ENCODE measurements at places on chromosomes 13 and 19.

DNA sequence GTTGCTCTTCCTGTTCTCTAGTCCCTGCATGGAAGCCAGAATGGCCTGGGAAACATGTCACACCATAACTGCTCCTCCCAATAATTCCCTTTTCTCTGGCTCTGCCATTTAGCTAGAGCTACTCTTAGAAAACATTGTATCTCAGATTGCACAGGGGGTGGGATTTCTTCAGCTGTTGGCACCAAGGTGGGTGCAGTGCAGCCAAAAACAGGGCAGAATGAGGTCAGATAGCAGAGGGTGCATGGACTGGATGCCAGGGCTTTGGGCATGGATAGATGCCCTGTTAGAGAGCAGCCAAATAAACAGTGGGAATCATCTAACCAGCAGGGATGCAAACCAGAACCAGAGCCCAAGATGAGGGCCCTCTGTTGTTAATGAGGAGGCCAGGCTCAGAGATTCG lies 4.9 kb upstream of the AMER2 start:
- DNase-seq: no peak

DNA sequence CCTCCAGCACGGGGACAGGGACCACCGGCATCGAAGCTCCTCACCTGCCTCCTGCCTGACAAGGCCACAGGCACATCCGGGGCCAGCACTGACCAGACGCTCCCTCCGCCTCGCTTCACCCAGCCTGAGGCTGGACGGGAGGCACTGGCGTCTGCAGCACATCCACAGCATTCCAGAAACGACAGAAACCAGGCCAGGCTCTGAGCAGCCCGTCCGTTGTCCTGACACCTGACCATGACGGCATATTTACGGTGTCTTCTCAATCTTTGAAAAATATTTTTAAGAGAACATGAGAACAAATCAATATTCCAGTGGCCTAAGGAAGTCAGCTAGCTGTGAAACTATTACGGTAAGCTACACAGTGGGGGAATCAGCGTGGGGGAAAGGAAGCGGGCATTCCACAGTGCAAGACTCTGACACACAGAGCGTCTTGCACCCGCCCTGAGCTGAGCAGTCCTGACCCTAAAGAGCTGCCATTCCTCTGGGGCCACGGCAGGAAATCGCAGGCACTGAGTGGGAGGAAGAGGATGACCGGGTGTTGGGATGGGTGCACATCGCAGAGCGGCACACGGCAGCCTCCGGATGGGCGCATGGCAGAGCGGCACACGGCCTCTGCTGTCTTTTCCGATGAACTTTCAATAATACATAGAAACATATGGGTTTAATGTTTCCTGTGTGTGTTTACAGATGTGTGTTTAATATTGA lies 26.8 kb downstream of the RASA3 start:
- no peak for DNase-seq

DNA sequence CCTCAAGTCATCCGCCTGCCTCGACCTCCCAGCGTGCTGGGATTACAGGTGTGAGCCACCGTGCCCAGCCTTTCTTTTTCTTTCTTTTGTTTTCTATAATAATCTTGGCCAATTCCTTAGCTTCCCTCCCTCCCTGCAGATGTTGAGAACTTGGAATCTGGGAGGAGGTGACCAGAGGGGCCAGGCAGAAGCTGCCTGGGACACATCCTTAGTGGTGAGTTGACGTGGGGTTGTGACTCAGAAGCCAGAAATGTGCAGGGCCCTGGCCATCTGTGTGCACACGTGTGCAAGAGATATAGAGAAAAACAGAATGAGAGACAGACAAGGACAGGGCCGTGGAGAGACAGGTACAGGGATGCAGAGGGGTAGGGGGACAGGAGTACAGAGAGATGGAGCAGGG lies 154.3 kb downstream of the SIPA1L3 start:
- DNase-seq: no peak

- DNase-seq: no peak
Observed at GRCh38 chr19:56290104-56290503, 17.6 kb downstream of the EDDM13 start.

DNA sequence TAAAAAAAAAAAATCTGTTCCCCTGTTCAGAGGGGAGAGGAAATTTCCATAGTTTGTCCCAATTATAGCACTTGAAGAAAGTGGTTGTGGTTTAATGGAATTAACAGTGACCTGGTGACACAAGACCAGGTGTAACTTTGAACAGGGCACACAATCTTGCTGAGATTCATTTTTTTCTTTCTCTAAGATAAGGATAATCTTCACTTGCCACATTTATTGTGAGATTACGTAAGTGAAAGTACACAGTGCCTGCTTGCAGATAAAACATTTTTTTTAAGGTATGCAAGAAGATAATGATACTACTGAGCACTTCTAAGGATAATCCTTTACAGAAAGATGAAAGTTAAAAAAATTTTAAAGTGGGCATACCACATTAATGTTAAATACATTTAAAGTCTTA lies 448.1 kb downstream of the DIAPH3 start:
- no peak for DNase-seq

GRCh38 chr19:8831373-8831772 lies 731 bp downstream of the ZNF558 start:
- DNase-seq: no peak

- DNase-seq: peak; percentile 77
Observed at GRCh38 chr19:43820098-43820883, 6.8 kb upstream of the ZNF283 start.

DNA sequence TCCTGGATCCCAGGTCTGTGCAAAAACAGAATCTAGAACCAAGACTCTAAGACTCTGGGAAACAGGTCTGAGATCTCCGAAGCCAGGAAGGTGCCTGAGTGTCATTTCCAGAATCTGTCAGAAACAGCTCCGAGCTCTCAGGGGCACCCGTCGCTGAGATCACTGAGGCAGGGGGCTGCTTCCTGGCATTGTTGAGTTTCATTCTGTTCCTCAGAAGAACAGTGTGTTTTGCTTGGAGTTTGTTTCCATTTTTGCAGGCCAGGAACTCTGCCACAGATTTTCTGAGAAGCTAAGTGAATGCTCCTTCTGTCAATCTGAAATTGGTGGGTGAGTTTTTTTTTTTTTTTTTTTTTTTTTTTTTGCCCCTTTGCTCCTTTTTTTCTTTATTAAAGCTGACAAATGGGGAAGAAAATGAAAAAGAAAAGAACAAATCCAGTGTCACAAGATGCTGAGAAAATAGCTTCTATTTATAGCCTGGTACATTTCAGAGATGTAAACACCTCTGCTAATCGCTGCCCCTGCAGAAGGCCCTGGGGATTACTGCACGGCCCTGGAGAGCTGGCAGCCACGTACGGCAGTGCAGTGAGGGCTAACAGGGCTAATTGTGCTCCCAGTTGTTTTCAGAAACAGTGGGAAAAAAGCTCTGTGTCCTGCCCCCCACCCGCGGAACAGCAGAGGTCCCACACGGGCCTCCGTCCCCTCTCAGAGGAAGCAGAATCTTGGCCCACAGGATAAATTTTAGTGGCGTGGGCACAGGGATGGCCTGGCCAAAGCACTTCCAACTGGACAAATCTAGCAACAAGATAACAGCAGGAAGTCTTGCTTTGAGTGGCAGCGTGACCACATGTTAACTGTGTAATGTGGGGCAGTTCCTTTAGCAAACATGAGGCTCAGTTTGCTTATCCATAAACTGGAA lies 237.6 kb upstream of the IRS2 start:
- DNase-seq: no peak

- DNase-seq: peak; percentile 85
Observed at GRCh38 chr13:42048684-42049453, 421 bp downstream of the DGKH start.

DNA sequence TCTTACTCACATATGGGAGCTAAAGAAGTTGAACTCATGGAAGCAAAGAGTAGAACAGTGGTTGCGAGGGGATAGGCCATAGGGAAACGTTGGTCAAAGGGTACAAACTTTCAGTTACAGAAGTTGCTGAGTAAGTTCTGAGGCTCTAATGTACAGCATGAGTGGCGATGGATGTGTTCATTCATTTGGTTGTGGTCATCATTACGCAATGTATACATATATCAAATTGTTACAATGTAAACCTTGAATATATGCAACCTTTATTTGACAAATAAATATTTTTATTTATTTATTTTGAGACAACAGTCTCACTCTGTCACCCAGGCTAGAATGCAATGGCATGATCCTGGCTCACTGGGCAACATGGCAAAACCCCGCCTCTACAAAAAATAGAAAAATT lies 38.7 kb downstream of the ZIC5 start:
- DNase-seq: no peak

DNA sequence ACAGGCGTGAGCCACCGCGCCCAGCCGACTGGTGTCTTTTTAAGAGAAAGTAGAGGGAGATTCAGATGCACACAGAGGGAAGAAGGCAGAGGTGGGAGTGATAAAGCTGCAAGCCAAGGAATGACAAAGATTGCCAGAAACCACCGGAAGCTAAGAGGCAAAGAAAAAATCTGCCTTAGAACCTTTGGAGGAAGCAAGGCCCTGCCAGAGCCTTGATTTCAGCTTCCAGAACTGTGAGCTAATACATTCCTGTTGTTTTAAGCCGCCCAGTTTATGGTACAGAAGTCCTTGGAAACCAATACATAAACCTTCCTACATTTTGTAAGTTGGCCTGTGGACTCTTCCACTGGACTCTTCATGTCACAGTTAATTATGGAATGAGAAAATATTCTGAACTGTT lies 71.7 kb upstream of the SOX21 start:
- no peak for DNase-seq

GRCh38 chr13:90485436-90485835 lies 862.1 kb upstream of the MIR17HG start:
- no peak for DNase-seq

DNA sequence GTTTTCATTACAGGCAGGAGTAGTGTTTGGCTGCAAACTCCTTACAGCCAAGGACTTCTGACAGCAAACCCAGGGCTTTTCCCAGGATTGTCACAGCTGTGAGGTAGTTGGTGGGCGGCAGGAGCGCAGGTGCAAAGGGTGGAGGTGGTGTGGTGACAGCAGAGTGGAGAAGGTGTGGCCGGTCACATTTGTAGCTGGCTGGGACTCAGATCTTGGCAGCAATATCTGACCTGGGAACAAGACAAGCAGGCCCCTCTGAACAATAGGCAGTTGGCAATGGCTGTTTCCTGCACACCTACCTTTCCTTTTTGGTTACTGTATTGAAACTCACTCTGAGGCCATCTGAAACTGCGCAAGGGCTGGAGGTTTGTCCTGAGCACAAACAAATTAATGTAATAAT lies 327.3 kb downstream of the COG6 start:
- no peak for DNase-seq

DNA sequence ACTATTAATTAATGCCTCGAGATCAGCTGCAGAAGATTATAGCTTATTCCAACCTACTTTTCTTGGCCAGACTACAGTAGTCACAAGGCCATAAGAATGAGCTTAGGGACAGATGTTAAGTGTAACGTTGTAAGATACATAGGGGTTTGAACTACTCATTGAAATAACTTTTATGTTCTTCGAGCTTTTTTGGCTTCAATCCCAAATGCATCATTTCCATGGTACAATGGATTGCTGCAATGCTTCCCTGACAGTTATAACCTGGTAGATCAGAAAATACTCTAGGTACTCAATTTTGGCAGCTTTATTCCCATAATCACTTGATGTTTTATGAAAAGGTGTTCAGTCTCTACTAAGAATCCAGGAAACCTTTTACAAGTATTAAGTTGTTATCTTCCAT lies 2216.7 kb upstream of the PCDH20 start:
- no peak for DNase-seq

DNA sequence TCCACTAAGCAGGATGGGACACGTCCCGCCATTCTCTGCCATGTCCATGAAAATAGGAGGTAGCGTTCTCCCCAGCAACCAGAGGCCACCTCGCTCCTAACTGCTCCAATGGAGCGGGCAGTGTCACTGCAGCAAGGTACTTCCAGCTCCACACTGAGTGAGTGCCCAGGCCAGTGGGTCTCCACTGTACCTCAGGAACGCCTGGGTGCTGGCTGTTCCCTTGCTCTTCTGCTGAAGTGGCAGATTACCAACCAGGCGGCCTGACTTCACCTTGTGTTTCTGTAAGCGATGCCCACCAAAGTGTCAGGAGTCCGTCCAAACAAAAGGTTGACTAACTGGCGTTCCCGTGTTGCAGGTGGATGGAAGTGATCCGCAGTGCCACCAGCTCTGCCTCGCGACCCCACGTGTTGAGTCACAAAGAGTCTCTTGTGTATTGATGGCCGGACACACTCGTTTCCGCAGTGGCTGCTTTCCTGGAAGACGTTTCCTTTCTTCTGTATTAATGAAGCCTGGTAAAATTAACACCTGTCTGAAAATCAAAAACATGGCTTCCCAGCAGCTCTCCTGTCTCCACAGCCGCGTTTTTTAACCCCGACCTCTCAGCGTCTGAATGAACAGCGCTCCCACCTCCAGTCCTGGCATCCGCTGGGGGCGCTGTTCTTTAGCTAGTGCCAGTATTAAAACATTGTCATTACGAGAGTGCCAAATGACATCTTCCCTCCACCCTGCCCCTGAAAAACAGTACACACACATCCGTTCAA lies 128.8 kb downstream of the STK24 start:
- DNase-seq: no peak

DNA sequence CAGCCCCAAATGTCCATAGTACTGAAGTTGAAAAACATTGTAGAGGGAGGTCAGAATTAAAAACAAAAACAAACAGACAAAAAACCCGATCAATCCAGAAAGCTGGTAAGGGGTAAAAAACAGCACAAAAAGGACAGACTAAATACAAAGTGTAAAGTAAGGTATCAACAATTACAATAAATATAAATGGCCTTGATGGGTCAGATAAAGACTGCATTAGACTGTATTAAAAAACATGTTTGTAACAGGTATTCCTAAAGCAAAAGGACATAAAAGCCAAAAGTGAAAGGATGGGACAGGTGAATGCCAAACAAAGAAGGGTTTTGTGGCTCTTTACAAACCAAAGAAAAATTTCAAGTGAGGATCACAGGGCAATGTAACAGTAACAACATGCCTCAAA lies 16.3 kb downstream of the ZNF329 start:
- DNase-seq: no peak

DNA sequence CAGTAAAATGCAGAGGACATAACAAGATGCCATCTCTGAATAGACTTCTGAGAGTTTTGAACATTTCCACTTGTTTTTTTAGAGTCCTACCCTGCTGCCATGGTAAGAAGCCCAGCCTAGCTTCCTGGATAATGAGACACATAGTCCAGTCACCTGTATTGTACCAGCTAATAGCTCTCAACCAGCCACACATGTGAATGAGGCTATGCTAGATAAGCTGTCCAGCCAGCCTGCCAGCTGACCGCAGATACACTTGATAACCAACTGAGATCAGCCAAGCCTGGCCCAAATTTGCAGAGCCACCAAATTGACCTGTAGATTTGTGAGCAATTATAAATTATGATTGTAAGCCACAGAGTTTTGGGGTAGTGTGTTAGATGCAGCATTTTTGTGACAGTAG lies 10.7 kb downstream of the RFXAP start:
- no peak for DNase-seq

- DNase-seq: no peak
Observed at GRCh38 chr13:25062479-25062878, 33.5 kb upstream of the PABPC3 start.

- no peak for DNase-seq
Observed at GRCh38 chr13:67130444-67130843, 99.7 kb downstream of the PCDH9 start.
